ENCODE measurements at places on chromosomes 7 and 10.

- DNase-seq: no peak
These were observed 2.1 kb upstream of the PRXL2A start for GRCh38 chr10:80406204-80406603.

DNA sequence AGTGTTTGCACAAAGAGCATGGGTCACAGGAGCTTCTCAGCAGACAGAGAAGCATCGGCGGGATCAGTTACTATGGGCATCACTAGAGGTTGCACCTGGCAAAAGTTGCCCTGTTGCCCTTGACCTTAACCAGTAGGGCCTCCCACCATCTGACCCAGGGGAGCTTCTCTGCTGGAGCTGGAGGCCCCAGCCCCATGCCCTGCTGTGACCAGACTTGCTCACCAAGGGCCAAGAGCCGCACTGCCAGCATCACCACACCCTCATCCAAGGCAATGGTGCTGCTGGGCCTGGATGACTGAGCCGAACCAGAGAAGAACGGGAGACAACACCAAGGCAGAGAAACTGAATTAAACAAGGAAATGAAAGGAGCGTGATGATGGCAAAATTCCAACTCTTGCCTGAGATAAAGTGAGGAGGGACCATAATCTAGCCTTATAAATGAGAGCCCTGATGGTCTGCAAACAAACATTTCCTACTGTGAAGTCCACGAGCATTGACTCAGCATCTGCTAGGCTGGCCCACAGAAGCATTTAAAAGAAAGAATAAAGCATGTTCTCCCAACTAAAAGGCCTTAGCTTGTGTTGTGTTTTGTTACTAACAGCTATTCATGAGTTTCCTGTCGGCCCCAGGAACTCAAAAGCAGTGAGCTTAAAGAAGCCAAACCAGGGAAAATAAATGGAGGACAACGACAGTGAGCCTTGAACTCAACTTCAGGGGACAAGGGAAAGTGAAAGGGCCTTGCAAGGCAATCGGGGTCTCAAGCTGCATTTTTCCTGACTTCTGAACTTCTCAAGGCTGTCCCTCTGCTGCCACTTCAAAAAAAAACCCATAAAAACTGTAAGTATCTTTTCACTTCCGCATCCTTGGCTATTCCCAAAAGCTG lies 60.4 kb downstream of the AFAP1L2 start:
- DNase-seq: no peak

- no peak for DNase-seq
These were observed 83.5 kb upstream of the INHBA start for GRCh38 chr7:41786404-41786803.

DNA sequence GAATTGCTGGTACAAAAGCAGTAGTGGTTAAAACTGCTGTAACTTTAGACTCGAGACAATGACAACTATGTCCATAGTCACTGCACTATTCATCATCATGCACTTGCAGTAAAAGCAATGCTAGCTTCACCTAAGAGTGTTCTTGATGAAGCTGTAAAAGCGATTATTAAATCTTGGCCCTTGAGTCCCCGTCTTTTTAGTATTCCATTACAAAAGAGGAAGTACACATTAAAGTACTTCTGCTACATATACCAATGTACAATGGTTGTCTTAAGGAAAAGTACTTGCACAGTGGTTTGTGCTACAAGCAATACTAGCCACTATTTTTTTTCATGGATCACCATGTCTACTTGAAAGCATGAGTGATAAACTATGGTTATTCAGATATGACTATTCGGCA lies 78.3 kb downstream of the ATAD1 start:
- DNase-seq: no peak

GRCh38 chr7:76377186-76377918 lies 18.6 kb upstream of the YWHAG start:
- no peak for DNase-seq

GRCh38 chr10:77111611-77112550 lies 525.7 kb downstream of the KCNMA1 start:
- peak; percentile 49 for DNase-seq

DNA sequence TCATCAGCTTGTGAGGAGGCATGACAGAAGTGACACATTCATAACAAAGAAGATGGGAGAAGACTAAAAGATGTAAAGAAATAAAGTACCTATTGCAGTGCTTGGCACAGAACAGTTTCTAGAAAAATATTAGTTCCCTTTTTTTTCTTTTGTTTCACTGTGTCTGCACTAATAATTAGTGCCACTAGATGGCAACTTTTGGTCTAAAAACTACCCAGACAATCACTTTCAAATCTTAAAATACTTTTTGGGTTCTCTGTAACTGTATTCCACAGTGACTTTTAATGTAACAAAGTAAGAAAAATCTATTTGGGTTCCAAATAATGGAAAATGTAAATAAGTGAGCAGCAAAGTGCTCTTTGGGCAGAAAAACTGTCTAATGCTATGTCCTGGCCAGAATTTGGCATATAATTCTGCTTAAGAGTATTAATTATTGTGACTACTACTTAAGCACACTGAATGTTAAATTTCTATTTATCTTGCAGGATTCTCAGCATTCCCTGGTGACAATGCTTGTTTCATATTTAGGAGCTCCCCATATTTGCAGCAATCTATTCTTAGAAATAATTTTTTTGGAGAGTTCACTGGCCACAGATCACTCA lies 134.8 kb upstream of the KIF5B start:
- DNase-seq: no peak

DNA sequence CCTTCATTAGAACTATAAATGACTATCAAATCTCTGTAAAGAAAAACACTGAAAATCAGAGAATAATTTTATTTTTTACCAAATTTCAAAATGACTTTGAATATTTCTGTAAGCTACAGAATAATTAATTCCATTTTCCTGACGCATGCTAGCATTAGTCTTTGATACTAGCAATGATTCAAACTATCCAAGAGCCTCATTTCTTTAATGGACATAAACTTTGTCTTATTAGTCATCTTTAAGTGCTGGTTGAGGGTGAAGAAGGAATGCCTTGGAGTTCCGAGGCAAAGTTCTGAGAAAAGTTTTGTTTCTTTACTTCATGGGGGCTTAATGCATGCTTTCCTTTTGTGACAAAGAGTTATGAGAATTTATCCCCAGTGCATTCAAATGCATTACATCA lies 137.3 kb downstream of the AGMO start:
- no peak for DNase-seq

GRCh38 chr10:126949161-126949503 lies 43.9 kb downstream of the DOCK1 start:
- DNase-seq: no peak

- no peak for DNase-seq
These were observed 32.5 kb downstream of the ARHGAP22 start for GRCh38 chr10:48572414-48572813.

DNA sequence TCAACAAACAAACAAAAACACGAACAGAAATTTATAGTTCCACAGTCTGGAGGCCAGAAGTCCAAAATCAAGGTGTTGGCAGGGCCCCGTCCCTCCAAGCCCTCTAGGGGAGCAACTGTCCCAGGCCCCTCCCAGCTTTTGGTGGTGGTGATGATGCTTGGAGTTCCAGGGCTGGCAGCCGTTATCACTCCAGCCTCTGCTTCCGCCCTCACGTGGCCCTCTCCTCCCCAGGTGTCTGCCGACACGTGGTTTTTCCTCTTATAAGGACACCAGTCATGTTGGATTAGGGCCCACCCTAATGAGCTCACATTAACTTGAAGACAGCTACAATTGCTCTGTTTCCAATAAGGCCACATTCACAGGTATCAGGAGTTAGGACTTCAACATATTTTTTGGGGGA lies 49.7 kb downstream of the MICALL2 start:
- no peak for DNase-seq

GRCh38 chr7:108086546-108086945 lies 43.6 kb downstream of the LAMB4 start:
- DNase-seq: no peak

GRCh38 chr10:127744956-127745355 lies 8.0 kb downstream of the FOXI2 start:
- no peak for DNase-seq

GRCh38 chr7:23514755-23515154 lies 17.0 kb downstream of the TRA2A start:
- no peak for DNase-seq

DNA sequence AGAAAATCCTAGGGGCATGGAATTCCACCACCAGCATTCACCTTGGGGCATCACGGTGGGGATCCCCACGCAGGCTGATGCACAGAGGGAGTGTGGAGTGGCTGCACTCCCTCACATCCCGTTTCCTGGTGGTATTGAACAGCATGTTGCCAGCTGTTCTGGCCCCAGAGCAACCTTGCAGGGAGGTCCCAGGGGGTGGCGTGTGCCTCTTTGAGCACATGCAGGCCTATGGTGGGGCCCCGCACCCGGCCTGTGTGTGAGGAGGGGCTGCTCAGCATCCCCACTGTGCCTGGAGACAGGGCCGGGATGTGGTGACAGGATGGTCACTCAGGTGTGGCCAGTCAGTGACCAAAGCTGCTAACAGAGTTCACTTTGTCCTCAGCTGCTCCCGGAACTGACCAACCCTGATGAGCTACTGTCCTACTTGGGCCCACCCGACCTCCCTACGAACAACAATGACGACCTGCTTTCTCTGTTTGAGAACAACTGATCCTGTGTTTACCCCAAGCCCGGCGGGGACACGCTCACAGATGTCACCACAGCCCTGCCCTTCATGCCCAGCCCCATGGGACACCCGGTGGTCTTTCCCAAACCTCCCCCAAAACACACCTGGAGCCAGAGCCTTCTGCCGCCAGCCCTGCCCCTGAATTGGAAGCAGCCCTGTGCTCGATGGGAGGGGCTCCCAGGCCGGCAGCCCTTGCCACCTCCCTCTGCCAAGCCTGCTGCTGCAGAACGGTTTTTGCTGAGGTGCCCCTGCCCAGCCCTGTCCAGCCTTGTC lies 18.7 kb downstream of the ZMIZ2 start:
- DNase-seq: no peak

DNA sequence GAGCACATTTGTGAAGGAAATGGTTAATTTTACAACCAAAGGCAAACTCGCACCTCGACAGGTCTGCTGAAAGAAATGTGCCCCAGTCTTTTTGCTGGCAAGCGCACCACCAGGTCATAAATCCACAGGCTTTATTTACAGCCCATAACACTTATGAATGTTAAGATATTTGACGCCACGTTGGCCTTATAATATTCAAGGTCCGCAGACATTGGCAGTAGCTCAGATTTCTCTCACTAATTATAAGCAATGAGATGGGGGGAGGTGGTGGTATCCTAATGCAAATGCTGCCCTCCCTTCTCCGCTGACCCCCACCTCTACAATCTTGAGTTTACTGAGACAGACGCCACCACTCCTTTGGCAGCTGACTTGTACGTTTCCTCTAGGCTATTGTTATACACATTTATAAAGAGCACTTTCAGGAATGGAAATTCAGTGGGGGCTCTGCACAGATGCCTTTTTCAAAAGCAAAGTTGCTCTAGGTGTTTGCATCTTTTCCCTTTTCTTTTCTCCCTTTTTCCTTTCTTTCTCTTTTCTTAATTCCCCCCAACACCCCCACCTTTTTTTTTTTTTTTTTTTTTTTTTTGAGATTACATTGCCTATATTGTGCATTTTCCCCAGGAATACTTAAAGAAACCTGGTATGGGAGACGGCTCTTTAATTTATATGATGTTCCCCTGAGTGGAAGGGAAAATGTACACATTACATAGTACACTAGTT lies 6.7 kb downstream of the TCF7L2 start:
- no peak for DNase-seq

Measured in AG09319 (cell line).